ENCODE measurements at places on chromosomes 5 and 9.

- DNase-seq: no peak
Measured at GRCh38 chr9:37005517-37006140, 28.4 kb downstream of the PAX5 start.

- DNase-seq: no peak
Measured at GRCh38 chr5:141199359-141200235, at the start of gene PCDHB11. TSS of gene PCDHB11 (plus strand) at chr5:141199627. CDS start at chr5:141199775, 148 bp downstream.

- DNase-seq: no peak
Measured at GRCh38 chr9:3256571-3257330, 269.1 kb downstream of the RFX3 start.

- no peak for DNase-seq
Measured at GRCh38 chr5:135241536-135241935, 157.5 kb downstream of the MACROH2A1 start.

GRCh38 chr9:4638968-4639367, 23.1 kb upstream of the PLPP6 start:
- no peak for DNase-seq

GRCh38 chr5:133415506-133415905, 196.8 kb downstream of the FSTL4 start:
- no peak for DNase-seq

DNA sequence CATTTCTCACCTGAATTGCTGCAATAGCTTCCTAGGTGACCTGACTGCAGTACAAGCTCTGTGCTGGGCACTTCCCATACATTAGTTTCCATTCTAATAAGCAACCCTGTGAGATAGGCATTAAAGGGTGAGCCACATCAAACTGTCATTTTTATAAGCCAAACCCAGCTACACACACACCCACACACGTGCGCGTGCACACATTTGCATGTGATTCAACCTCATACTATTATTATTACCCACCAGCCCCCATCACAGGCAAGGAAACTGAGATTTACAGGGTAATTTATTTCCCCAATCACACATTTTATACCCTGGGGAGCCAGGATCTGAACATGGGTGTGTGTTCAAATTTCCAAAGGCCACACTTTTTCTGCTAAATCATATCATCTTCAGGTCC, 93.6 kb downstream of the TTLL11 start:
- DNase-seq: no peak

GRCh38 chr5:73419465-73420390, 28.8 kb downstream of the FOXD1 start:
- DNase-seq: no peak

- no peak for DNase-seq
Measured at GRCh38 chr9:37621273-37622121, 29.1 kb upstream of the TOMM5 start.

GRCh38 chr9:2059274-2059929, 44.3 kb downstream of the SMARCA2 start:
- DNase-seq: no peak

GRCh38 chr5:40652441-40653220, 27.1 kb upstream of the PTGER4 start:
- no peak for DNase-seq

DNA sequence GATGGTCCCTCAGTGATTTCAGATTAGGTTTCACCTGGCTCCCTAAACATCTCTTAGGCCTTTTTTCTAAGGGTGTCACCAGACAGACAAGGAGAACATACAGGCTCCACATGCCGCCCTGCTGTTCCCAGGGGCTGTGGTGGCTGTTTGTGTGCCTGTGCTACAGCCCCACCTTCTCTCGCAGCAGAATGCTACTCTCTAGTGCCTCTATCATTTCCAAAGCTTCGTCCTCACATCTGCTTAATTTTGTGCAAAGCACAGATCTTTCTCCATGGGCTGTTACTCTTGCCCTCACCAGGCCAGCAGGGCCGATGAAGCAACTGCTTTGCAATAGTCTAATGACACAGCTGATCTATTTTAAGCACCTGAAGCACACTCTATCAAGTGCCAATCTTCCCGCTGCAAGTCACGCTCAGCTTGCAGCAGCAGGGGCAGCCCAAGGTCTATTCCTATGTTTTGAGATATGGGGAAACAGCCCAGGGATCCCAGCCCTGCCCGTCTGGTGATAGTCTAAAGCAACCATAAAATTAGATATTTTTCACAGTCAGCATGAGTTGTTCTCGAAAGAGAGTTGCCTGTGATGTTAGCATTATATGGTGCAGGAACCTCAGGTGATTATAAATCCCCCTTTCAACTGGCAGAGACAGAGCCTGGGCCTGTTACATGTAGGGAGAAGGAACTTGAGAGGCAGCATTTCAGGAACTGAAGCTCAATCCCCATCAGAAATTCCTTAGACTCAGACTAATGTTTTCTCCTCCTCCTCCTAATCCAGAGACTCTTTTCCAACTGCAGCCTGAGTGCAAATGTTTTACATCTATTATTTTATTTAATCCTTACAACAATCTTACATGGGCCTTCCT, 12.7 kb downstream of the ABLIM3 start:
- DNase-seq: no peak

GRCh38 chr5:181204113-181204825, 727 bp downstream of the TRIM7 start:
- DNase-seq: no peak

DNA sequence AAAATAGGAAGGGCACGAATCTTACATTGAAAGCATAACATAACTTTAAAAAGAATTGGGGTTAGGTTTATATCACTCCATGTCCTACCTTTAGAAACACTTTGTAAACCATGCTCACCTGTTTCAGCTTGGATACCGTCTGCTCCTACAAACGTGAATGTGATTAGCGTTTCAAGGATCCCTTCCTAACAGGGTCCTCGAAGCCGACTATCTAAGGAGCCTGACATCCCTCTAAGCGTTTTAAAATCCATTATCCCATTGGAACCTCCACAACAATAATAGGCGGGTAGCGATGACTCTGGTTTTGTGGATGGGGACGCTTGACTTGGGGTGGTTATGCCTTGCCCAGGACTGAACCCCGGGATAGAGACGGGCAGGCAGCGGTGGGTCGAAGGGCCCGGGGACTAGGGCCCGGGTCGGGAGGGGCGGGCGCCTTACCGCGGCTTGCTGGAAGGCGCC, 937 bp downstream of the SVEP1 start:
- no peak for DNase-seq

DNA sequence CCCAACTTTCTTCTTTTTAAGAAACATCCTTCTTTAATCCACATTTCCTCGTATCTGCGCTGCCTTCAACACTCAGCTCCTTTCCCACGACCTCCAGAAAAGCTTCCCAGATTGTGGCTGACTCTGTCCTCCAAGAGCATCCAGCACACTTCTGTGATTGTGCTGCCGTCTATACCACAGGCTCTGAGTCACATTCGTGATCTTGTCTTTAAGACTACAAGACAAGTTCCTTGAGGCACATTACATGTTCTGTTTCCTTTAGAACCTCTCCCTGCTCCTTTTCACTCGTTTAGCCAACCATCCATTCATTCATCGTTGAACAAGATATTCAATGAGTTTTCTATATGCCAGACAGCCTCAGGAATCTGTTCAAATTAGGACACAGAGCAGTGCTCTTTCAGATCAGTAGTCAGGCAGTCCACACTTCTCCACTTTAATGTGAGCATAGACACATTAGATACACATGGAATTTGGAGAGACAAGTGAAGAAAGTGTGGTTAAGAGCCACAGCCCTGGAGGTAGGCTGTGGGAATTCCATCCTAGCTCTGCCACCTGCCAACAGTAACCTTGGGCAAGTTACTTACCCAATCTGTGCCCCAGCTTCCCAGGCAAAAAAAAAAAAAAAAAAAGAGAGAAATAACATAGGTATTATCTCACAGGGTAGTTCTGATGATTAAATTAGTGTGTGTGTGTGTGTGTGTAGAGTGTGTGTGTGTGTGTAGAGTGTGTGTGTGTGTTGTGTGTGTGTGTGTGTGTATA, 18.9 kb downstream of the WHRN start:
- DNase-seq: no peak

DNA sequence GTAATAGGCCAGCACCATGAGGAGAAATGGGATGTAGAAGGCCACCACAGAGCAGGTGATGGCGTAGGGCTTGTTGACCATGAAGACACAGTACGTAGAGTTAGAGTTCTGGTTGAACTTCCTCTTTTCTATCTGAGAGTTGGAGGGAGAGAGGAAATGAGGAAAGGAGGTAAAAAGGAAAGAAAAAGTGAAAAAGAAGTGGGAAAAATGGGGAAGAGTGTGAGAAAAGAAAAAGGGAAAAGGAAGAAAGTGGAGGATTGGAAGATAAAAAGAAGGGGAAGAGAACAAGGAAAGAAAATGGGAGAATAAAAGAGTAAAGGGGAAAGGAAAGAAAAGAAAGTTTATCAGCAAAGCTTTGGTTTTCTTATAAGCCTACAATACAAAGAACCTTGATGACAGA, 126.1 kb downstream of the FBXO38 start:
- no peak for DNase-seq

- no peak for DNase-seq
Measured at GRCh38 chr5:111252799-111253545, 28.8 kb downstream of the CAMK4 start.

- DNase-seq: no peak
Measured at GRCh38 chr9:7980691-7981289, 181.2 kb upstream of the DMAC1 start.

GRCh38 chr9:33425128-33425533, 22.3 kb downstream of the AQP3 start:
- DNase-seq: no peak

GRCh38 chr9:93585259-93585658, 8.9 kb downstream of the PHF2 start:
- no peak for DNase-seq

- no peak for DNase-seq
Measured at GRCh38 chr5:53080271-53080670, 29.3 kb downstream of the MOCS2 start.

DNA sequence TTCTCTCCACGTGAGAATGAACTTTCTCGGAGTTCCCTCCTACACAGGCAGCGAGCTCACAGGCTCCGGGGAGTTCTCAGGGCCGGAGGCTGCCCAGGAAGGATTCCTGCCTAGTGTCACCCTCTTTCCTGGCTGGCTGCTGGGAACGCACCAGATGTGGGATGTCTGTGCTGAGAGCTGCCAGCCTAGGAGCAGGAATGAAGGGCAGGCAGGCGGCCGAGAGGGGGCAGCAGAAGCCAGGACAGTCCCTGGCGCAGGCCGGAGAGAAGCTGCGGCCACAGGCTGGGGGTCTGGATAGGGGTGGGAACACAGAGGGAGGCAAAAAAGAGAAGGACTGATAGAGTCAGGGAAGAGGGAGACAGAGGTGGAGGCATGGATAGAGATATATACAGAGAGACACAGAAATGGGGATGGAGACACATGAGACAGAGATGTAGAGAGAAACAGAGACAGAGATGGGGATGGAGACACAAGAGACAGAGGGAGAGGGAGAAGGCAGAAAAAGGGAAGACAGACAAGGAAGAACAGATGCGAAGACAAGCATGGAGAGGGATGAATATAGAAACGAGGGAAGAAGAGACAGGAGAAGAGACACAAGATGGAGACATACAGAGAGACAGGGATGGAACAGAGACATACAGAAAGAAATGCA, 25.3 kb upstream of the ENHO start:
- no peak for DNase-seq

DNA sequence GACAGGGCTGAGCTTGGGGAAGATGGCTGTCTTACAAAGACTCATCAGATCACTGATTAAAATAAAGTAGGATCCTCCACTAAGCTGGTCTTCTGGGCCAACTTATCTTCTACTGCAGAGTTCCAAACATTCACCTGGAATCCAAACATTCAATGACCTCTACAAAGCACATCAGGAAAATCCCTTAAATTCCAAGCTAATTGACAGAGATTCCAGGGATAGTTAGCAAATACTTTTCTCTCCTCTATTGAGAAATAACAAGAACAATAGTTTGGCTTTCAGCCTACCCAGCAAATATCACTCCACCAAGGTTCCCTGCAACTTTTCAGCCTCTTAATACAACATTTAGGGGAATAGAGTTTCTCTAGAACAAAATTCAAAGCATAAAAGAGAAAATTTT, 140.6 kb upstream of the LIFR start:
- no peak for DNase-seq

GRCh38 chr5:42991404-42992087, 48.6 kb downstream of the ANXA2R start:
- DNase-seq: no peak

- DNase-seq: no peak
Measured at GRCh38 chr9:121825031-121825691, 173.7 kb downstream of the DAB2IP start.
